ENCODE measurements at places on chromosomes 2 and 18.

- no peak for DNase-seq
Observed at GRCh38 chr2:11288431-11288830, 56.0 kb downstream of the ROCK2 start.

- DNase-seq, result no peak
Observed at GRCh38 chr2:9268301-9269080, 61.9 kb downstream of the ASAP2 start.

DNA sequence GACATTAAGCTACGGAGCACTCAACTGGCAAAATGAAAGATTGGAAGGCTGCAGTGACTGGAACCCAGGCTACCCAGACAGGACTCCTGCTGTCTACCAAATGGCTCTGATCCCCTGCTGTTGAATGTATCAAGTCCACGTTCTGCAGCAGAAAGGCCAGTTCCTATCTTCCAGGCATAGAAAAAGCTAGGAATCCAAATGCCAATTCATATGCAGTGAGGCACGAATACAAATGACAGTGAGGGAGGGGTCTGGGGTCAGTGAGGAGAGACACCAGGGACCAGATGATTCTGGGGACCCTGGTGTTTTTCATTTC is 5.3 kb downstream of the NRP2 start:
- no peak for DNase-seq

DNA sequence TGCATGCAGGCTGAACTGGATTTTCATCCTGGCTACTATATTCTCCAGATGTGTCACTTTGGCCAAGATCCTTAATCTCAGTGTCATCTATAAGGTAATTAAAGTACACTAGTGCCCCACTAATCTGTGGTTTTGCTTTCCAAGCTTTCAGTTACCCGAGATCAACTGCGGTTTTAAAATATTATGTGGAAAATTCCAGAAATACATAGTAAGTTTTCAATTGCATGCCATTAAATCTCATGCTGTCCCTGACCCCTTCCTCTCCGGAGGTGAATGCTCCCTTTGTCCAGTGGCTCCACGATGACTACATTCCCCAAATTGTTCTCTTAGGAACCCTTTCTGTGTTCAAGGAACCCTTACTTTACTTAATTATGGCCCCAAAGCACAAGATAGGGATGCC is 5.3 kb upstream of the TYMS start:
- no peak for DNase-seq

- DNase-seq, result no peak
Observed at GRCh38 chr18:3836483-3837335, 386.7 kb downstream of the TGIF1 start.

- no peak for DNase-seq
Observed at GRCh38 chr18:58531236-58531635, 97.7 kb downstream of the ALPK2 start.

DNA sequence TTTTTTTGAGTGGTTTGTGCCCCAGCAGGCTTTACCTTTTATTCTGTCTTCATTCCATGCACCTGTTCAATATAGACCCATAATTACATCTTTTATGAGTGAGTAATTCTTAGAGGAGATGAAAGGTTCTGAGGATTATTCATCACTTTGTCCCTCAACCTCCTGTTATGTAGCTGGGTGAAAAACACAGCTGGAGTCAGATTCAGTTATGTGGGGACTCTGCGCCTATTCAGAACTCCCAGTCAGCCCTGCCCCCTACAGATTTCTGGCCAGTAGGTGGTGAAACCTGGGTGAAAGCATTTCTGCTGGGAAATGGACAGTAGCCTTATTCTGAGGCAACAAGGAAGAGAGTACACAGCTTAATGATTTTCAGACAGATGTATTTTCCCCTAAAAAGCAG is 107.8 kb downstream of the MGAT5 start:
- no peak for DNase-seq

GRCh38 chr18:39779926-39780325 is 2175.1 kb upstream of the PIK3C3 start:
- no peak for DNase-seq

- no peak for DNase-seq
Observed at GRCh38 chr18:59742325-59743111, 45.3 kb upstream of the CCBE1 start.

DNA sequence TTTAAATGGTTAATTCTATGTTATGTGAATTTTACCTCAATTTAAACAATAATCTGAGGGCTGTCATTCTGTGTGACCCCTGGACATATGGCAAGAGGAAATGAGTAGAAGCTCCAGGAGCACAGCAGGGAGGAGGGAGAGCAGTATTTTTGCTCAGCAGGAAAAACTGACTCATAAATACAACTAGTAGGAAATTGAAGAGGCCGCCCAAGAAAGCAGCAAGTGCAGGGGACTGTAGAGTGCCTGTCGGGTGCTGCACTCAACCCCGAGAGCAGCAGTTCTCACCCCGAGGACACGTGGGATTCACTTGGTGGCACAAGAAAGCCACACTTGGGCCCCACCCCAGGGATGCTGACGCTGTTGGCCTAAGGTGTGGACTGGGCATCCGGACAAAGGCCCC is 60.8 kb downstream of the NPAS2 start:
- no peak for DNase-seq

DNA sequence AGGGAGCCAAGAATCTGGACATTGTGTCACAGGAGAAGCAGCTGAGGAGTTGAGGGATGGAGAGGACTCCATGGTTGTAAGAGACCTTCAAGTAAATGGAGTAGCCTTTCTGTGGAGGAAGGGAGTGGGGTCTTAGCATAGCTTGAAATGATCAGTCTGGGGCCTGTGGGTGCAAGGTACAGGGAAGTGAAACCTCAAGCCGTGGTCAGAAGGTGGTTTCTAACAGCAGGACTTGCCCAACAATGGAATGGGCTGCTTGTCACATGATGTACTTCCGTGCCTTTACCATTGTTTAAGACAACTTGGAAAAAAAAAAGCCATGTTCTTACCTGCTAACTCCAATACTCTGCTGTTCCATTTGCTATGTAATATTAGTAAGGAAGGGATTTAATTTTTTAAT is 140.7 kb downstream of the LDLRAD4 start:
- DNase-seq, result no peak

DNA sequence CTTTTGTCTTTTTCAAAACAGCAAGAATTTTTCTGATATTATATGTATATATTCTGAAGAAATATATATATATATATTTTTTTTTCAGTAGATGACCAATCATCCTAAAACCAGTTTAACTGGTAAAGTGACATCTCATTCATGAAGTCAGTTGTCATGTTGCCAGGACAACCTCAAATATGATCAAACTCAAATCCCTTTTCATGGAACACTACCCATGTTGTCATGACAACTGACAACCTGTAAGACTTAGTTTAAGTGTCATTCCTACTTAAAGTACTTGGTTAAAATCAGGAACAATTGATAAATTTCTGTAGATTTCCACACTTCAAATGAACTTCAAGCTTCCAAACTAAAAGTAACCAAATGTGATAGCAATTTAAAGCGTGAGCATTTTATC is 101.8 kb upstream of the ERBB4 start:
- DNase-seq, result no peak

- no peak for DNase-seq
Observed at GRCh38 chr2:123485056-123485455, 540.0 kb upstream of the CNTNAP5 start.

DNA sequence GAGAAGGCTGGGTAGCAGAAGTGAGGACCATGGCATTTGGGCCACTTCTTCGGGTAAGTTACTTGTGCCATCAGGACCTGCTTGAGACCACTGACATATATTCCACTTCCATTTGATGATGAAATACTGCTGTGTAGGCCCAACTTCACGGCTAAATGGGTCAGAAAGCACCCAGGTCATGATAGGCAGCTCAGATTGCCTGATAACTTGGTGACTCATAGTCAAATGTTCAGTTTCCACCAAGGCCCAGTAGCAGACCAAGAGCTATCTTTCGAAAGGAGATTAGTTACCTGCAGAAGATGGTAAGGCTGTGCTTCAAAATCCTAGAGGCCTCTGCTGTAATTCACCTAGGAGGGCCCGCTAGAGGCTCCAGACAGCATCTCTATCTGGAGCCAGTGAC is 31.8 kb upstream of the MEX3C start:
- DNase-seq, result no peak

DNA sequence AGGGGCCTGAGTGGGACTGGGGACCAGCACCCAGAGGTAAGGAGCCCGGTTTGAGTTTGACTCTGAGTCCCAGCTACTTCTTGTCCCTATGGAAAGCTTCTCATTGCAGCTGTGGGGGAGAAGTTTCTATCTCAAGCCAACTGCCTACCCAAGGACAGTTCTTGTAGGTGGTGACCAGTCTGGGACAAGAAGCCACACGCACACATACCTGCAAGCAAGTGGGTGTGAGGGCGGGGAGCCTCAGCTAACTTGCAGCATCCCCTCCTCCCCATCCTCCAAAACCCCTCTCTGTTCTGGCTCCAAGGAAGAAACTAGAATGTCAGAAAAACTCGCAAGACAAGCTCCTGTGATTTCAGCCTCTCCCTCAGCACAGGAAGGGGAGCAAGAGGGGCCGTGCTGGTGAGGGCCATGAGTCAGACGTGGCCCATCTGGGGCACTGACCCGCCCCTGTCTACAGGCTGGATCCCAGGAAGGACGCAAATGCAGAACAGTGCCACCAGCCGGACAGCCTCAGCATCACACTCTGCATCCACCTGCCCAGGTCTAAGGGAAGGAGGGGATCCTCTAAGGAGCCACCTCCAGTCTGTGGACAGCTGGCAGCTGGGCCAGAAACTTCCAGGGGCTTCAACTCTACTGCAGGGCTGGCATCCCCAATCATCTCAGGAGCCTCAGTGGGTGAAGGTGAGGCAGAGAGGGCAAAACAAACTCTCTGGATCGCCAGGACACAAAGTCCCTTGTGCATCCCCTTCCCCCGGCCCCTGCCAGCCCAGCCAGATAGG is 103.4 kb downstream of the TNS1 start:
- DNase-seq, result peak; percentile 6

- DNase-seq, result no peak
Observed at GRCh38 chr18:7626922-7627440, 59.9 kb downstream of the PTPRM start.

DNA sequence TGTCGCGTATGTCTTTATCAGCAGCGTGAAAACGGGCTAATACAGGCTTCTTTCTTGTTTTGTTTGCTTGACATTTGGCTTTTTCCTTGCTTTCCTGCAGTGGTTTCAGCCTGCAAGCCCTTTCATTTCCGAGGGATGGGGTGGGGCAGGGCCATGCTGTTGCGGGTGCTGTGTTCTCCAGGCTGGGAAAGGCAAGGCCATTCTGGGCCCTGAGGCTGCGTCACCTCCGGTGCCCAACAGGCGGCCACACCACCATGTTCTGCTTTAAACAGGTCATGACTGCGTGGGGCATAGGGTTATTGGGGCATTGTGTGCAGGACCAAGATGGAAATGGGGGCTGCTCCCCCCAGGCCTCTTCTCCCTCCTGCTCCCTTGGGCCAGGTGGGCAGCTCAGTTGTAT is 38.6 kb upstream of the PLB1 start:
- DNase-seq, result no peak

- DNase-seq, result no peak
Observed at GRCh38 chr2:172672114-172672513, 63.5 kb upstream of the RAPGEF4 start.

DNA sequence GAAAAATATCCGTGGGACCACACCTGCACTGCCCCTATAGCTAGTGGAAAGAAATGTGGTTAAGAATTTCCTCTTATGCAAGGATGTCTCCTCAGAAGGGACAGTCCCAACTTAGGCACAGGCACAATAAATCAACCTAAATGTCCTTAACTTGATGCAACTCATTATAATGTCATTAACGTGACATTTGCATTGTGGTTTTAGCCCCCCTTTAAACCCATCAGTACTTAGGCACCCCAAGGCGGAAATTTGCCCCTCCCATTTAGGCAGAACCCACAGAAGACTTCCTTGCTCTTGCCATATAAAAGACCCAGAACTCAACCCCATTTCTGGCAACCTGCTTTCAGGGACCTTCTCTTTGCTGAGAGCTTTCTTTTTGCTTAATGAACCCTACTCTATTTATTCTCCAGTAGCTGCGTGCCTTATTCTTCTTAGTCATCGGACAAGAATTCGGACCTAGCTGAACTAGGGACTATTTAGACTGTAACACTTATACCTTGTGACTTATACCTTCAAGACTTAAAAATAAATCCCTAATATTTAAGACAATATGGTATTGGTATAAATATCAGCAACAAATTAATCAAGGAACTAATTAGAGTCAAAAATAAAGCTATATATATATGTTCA is 1281.6 kb upstream of the TMEFF2 start:
- DNase-seq, result no peak

DNA sequence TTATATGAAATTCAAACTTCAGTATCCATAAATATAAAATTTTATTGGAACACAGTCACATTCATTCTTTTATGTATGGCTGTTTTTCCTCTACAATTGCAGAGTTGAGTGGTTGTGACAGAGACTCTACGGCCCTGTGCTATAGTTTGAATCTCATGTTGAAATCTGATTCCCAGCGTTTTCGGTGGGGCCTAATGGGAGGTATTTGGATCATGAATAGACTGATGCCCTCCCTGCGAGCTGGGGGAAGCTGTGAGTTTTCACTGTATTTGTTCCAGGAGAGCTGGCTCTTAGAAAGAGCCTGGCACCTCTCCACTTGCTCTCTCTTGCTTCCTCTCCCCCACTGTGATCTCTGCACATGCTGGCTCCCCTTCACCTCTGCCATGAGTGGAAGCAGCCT is 1.7 kb downstream of the PFN4 start:
- DNase-seq, result no peak

DNA sequence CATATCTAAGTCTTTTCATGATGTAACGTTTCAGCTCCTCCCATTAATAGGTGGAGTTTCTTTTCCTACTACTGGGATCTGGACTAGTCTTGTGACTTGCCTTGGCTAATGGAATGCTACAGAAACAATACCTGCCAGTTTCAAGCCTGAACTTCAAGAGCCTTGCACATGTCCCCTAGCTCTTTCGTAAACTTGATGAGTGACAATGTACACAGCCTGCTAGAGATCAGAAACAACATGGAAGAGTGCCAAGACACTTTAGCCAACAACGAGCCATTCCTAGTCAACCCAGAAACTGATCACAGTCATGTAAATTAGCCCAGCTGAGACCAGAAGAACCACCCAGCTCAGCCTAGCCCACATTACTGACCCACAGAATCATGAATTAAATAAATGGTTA is 24.8 kb upstream of the STK39 start:
- DNase-seq, result no peak

DNA sequence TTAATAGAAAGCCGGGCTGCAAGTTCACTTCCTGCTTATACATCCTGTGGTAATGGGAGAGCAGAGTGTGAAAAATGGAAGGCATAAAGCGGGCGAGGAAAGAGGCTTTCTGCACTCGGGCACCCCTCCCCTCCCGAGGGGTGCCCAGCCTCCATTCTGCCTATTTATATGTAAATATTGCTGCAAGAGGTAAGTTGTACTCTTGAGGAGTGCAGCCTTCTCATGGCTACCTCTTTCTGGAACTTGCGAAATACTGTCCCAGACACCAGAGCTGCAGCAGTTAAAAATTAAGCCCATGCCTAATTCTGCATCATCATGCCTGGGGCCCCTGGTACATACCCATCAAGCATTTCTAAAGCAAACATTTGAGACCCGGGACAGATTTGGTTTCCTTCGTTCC is 156.0 kb downstream of the GBX2 start:
- no peak for DNase-seq

DNA sequence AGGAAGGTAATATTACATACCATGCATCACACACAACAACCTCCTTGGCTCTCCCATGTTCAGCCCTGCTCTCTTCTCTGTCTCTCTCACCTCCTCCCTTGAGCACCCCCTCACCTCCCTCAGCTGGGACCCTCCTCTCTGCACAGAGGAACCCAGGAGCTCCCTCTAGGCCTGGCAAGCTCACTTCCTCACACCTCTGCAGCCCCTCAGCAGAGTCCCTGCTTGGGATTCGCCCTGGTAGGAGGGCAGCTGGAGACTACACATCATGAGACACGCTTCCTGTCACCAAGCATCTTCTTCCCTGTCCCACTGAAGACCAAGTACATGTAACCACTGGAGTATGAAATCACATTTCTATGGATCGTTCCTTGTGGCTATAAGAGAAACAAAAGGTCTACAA is 51.0 kb downstream of the ADD2 start:
- no peak for DNase-seq

All from stimulated activated CD4-positive, alpha-beta T cell treated with anti-CD3 and anti-CD28 coated beads, Interleukin-2, amount 100 ng/mL, for 24 hours (primary cell).